ENCODE measurements at places on chromosomes 5 and 9. TPM values are rescaled to one million over a fixed set of nuclear protein-coding genes. Genes with fewer than 3 reads are reported as not detected.

The UGT3A2 gene
- not detected for total RNA-seq

The SLC6A7 gene
- total RNA-seq: not detected

The PCDHA7 gene
- total RNA-seq: under 0.01 TPM

The CYLC2 gene
- total RNA-seq: not detected

The FOXI1 gene
- not detected for total RNA-seq

Measured in melanocyte of skin (primary cell).